ENCODE measurements at places on chromosomes 11 and 22. TPM values are rescaled to one million over a fixed set of nuclear protein-coding genes. Genes with fewer than 3 reads are reported as not detected.

Gene SYT13
- not detected for total RNA-seq

DNA sequence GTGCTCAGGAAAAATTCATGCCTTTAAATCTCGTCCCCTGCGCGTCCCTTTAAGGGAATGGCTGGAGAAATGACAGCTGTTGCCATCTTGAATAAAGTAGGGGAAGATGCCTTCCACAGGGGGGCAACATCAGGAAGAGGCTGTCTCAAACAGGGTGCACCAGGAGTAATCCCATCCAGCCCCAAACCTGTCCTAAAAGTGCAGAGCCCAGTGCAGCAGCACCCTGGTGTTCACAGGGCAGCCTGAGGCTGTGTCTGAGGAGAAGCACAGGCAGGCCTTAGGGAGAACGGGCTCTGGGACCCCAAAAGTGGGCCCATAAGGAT, 10.8 kb upstream of the C11orf96 start:
- no peak for DNase-seq

- no peak for DNase-seq
Measured at GRCh38 chr11:127598476-127598875, 597.9 kb upstream of the KIRREL3 start.

GRCh38 chr11:64064374-64065140, 28.8 kb downstream of the FLRT1 start:
- DNase-seq, result no peak

DNA sequence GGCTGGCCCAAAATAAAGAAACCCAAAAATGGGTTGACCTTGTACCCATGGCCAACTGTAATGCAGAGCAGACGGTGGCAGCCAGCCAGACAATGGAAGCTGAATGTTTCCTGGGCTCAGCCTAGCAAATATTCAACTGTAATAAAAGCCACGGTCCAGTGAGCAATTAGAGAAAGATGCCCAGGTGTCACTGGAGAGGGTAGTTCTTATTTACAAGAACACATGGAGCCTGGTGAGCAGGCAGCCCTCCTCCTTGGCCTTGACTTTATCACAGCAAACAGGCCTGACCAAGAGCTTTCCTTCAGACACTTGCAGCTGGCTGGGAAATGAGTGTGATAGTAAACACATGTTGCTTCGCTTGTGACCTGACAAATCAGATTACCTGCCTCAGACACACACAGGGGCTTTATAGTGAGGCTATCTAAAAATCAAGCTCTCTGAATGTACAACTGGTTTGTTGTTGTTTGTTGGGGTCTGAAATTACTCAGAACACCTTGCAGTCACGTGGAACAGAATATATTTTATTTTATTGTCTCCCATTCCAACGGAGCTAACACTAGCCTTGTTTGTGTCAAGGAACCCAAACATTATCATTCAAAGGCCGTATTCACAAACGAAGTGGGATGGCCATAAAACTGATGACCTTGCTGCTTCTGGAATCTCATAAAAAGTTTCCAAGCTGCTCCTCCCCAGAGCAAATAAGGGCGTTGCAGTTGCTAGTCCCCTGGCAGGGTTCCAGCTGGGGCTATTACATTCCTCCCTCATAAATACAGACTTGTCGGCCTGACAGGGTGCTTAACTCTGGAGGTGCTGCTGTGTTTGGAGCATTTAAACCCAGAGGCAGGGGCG, 161.1 kb downstream of the BBOX1 start:
- peak; percentile 95 for DNase-seq

Gene PIH1D2
- total RNA-seq, result 2.7 TPM

- DNase-seq, result peak; percentile 19
Measured at GRCh38 chr22:16917144-16918003, 90.6 kb downstream of the GAB4 start.

DNA sequence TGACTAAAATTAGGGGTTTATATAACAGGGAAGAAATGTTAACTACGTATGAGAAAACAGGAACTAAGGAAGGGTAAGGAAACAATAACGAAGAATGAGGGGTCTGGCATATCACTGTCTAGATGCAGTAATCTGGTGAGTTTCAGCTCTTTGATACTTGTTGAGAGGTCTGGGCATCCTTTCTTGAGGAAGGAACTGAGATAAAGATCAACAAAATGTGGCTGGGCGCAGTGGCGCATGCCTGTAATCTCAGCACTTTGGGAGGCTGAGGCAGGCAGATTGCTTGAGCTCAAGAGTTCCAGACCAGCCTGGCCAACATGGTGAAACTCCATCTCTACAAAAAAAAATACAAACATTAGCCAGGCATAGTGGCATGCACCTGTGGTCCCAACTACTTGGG, 2.7 kb downstream of the DCDC1 start:
- no peak for DNase-seq

- DNase-seq, result no peak
Measured at GRCh38 chr11:19441288-19441687, 200.5 kb upstream of the E2F8 start.

DNA sequence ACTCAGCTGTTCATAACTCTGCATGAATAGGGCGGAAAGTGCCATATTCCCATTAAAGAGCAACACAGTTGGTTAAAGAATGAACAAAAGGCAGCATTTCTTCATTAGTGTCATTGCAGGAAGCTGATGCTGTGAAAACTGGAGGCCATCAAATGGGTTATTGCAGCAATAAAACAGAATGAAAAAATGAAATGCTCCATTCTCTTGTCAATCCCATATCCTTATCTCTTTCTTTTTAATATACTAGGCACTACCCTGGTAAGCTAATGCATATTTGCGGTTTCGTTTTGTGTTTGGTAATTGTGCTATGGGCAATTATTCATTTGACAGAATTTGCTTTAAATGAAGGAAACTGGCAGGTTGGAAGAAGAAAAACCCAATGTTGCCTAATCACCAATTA, 25.3 kb downstream of the C11orf71 start:
- no peak for DNase-seq

Gene OR5T1
- total RNA-seq, result not detected
